Brain (organoid and tissue), 16 donors: ENCODE measurements at places on chromosomes 16 and 17.

- no peak for DNase-seq
Observed at GRCh38 chr17:65780111-65780510, 218.7 kb upstream of the AXIN2 start.

DNA sequence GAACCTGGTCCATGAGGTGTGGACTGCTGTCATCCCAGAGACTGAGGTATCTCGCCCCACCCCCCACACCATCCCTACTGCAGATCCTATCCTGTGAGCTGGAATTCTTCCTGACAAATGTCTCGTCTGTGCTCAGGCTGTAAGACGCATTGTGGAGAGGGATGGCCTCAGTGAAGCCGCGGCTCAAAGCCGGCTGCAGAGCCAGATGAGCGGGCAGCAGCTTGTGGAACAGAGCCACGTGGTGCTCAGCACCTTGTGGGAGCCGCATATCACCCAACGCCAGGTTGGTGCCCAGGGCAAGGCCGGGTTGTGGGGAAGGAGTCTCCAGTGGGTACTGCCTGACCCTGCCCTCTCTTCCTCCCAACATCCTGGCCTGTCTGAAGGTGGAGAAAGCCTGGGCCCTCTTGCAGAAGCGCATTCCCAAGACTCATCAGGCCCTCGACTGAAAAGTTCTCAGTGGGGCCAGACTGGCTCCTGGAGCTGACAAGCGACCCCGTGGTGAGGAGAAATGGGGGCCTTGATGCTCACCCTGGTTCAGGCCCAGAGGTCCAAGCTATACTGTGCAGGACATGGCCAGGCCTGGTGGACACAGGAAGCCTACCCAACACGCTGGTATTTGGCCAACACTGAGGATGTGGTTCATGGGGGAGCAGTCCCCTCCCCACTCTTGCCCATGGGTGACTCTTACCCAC is 1.2 kb upstream of the MLX start:
- DNase-seq, result no peak

DNA sequence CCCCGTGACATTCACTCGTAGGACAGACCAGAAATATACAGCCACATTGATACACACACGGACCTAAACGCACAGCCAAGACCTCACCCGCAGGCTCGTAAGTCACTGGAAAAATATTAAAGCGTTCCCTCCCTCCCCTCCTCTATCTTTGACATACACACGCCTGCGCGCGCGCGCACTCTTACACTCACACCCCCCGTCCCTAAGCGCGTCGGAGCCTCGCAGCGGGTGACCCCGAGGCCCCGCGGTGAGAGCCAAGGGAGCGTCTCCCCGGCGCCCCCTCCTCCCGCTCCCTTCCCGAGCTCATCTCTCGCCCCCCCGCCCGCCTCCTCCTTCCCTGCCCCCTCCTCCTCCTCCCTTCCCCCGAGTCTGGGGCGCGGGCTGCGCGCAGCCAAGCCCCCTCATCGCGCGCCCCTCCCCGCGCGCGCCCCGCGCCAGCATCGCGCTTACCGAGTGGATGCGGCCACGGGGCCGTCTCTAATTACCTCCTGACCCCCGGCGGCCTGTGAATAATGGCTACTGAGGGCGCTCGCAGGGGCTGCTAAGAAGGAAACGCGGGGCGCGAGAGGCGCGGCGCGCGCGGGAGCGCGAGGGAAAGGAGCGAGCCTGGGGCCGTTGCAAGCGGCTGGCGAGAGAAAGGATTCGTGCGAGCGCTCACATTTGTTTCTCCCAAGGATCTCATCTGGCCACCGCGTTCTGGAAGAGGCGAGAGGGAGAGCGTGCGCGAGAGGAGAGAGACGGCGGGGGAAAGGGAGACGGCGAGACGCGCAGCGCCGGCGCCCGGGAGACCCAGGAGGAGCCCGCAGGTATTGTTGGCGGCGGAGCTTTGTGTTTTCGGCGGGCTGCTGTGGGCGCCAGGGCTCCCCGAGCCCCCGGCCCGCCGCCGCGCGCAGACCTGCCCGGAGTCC is 42.4 kb downstream of the RAI1 start:
- DNase-seq, result peak; percentile 88

DNA sequence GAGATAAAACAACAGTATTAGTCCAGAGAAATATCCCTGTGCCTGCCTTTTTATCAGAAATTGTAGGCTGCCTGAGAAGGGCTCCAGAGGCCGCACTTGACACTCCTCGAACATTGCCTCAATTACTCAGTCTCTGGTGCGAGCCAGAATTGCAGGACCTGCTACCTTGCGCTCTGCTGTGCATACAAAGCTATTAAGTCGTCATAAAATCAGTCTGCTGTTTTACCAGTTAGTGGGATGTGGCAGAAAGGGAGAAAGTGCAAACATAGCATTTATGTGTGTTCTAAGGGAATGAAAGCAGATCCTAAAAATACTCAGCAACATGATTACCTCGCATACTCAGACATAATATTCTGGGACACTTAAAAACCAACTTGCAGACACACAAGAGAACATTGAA is 70.6 kb downstream of the TMC6 start:
- peak; percentile 47 for DNase-seq

- no peak for DNase-seq
Observed at GRCh38 chr17:82048571-82048971, 3.0 kb downstream of the RFNG start.

- no peak for DNase-seq
Observed at GRCh38 chr17:56481659-56482058, 111.8 kb upstream of the NOG start.

DNA sequence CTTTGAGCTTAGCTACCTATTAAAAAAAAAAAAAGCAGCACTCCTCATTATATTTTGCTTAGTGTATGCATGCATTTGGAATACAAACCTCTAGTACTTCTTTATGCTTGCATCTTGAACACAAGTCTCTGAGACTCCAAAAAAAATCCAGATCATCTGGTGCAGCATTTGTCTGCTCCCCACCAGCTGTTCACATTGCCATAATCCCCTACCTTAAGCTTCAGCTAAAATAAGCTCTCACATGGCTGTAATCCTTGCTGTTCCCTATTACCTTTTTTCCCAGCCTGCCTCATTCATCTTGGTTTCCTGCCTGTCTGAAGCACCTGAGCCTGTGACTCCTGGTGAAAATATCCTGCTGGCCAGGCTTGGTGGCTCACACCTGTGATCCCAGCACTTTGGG is 7.5 kb upstream of the NFATC2IP start:
- DNase-seq, result no peak

GRCh38 chr17:49748791-49749190 is 15.1 kb downstream of the FAM117A start:
- DNase-seq, result no peak
